ENCODE measurements at places on chromosomes 3 and 15.

DNA sequence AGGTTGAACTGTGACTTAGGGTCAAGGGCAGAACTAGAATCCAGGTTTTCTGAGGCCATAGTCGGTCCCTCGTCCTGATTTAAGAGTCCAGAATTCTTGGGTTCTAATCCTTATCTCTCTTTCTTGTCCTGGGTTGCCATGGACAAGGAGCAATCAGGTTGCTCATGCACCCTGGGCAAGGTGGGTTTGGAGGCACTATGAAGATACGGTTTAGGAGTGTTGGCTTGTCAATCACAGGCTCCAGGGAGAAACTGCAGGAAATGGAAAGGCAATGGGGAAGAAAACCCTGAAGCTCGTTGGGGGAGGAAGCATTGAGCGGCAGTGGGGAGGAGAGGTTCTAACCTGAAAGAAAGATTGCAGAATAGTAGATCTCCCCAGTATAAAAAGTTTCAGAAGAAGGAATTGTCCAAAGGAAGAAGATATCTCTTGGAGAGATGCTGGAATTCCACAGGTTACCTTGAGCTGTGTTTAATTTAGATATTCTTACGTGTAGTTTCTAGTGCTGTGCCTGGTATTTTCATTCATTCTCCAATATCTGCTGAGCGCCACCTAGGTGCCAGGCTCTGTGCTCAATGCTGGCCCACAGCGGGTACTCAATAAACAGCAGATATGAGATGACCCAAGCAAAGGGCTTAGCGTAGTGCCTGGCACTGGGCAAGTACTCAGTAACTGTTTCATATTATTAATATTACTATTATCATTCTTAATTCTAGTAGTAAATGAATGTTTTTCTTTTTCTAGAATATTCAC, 2.0 kb downstream of the ACAN start:
- DNase-seq: no peak

DNA sequence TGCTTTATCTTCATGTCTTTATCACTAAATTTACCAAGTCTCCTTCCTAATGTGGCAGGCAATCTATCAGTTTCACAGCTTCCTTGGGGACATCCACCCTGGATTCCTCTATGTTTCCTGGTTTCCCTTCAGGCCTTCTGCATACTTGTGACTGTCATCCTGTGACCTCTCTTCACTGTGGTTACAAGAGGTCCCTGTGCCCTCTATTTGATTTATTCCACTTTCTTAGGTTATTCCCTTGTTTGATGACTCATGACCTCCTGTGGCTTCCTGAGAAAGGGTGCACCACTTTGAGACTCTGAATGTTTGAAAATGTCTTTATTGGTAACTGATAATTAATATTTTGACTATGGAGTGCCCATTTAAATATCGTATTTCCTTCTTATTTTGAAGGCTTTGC, 60.5 kb upstream of the KY start:
- no peak for DNase-seq

GRCh38 chr15:41746802-41747201, 27.5 kb upstream of the MAPKBP1 start:
- no peak for DNase-seq

- peak; percentile 41 for DNase-seq
These were observed 222.2 kb upstream of the GADL1 start for GRCh38 chr3:31116651-31117050.

GRCh38 chr15:48774484-48774883, 36.4 kb downstream of the CEP152 start:
- DNase-seq: no peak

- no peak for DNase-seq
These were observed 80.2 kb downstream of the ADAMTS17 start for GRCh38 chr15:100261302-100262240.

All from non-pigmented ciliary epithelial cell (primary cell).